ENCODE measurements at places on chromosomes 5 and 9. TPM values are rescaled to one million over a fixed set of nuclear protein-coding genes. Genes with fewer than 3 reads are reported as not detected.
A peak's percentile ranks its signal among the peaks of the same experiment; 100 is the strongest.

- DNase-seq, result peak; percentile 73
Measured at GRCh38 chr9:130549093-130549735, 30.2 kb upstream of the FUBP3 start.

DNA sequence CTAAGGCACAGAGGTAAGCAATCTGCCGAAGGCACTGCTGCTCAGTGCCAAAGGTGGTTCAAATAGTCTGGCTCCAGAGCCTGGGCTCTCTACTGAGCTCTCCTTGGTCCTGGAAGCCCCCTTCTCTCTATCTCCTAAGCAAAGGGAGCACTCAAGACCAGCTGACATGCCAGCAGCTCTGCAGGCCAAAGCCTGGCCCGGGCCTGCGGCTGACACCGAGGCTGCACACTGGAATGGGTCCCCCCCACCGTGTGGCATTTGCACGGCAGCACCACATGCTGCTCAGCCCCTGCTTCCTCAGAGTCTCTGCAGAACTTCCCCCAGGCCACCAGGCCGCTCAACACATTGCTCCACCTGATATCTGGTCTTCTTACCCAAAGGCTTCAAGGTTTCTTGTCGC is 57.8 kb upstream of the GOLPH3 start:
- no peak for DNase-seq

GRCh38 chr5:164475339-164475977 is 970.0 kb downstream of the MAT2B start:
- no peak for DNase-seq

DNA sequence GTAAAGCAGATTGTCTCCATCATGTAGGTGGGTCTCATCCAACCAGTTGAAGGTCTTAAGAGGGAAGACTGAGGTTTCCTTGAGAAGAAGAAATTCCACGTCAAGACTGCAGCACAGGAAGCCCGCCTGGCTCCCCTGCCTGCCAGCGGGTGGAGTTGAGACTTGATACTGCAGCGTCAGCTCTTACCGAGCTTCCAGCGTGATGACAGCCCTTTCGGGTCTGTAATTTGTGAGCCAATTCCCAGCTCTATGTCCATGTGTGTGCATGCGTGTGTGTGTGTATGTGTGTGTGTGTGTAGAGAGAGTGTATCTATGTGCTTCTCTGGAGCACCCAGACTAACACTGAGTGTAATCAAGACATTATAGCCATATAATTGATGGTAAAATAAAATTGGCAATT is 379.7 kb upstream of the IRX2 start:
- DNase-seq, result no peak

DNA sequence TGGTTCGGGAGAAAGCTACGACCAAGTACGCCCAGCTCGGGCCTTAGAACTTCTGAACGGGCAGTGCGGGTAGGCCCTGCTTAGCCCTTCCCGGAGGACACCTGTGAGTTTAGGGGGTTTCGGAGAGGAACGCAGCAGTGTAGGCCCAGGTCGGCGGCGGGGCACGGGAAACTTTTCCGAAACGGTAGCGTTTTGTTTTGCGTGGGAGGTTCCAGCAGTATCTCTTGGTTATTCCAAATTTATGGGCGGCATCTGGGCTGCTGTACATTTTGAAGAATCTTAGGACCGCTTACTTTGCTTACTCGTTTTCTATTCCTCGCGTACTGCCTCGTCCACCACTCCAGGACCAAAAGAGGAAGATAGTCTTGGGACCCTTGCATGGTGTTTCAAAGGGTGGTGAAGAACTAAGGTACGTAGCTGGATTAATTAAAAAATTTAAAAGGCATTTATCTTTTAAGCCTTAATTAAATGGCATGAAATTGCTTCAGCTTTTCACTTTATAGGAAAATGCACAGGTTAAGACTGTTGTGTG is 492 bp downstream of the TENT2 start:
- DNase-seq, result no peak

GRCh38 chr9:83596899-83597504 is 25.9 kb upstream of the IDNK start:
- DNase-seq, result peak; percentile 27

DNA sequence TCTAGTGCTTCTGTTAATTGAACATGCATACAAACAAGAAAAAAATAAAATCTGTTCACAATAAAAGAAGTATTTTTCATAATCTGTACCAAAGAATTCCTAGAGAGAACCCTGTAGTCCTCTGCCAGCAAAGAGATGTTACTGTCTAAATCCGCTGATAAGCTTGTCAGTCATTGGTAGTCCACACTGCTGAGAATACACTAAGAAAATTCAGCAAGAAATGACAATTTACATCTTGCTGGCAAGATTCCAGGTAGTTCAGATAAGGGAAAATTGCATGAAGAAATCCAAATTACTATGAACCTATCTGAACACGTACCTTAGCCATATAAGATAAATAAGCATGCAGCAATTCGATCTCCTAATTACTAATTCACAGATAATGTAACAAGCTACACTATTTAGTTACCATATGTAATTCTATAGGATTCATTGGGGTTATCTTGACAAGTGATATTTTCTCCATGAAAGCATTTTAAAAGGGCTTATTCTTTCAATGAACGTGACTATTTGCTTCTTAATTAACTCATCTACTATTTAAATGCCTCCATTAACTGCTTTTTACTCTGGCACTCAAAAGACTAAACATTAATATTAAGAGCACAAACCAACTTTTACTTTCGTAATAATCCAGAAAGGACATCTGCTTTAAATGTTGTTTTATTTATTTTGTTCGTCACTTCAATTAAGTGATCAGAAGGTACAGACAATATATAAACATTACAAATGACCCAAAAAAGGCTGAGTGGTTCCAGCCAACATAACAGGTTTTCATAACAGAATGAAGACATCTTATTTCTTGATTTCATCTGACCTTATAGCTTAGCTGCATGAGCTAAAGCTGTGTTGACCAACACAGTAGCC is 9.7 kb downstream of the MPDZ start:
- no peak for DNase-seq

GRCh38 chr5:8767111-8767510 is 778.8 kb downstream of the SEMA5A start:
- DNase-seq, result no peak

- DNase-seq, result no peak
Measured at GRCh38 chr5:150322202-150322601, 19.5 kb upstream of the ARSI start.

- DNase-seq, result no peak
Measured at GRCh38 chr5:16773991-16774390, 157.2 kb upstream of the RETREG1 start.

DNA sequence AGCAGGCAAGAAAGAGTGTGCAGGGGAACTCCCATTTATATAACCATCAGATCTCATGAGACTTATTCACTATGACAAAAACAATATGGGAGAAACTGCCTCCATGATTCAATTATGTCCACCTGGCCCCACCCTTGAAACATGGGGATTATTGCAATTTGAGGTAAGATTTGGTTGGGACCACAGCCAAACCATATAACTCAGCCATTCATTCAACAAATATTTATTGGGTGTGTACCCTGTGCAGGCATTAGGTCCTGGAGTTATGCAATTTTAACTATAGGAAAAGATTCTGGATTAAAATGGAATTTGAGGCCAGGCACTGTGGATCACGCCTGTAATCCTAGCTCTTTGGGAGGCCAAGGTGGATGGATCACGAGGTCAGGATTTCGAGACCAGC is 124.2 kb upstream of the GAS1 start:
- DNase-seq, result no peak

GRCh38 chr5:130743092-130743491 is 422.0 kb downstream of the HINT1 start:
- DNase-seq, result no peak

DNA sequence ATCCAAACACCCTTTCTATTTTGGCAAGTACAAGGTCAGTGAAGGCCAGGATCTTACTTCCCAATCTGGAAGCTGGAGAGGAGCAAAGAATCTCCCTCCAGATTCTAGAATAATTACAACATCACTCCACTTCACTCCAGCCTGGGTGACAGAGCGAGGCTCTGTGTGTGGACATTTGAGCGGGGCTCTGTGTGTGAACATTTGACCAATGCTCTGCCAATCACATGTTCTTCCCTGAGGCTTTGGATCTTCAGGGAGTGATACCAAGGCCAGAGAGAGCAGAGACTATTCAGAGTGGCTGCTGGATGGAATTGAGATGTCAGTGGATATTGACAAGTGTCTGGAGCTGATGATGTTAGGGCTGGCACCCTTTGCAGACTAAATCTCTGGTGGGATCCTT is 24.7 kb upstream of the ANKRD34B start:
- DNase-seq, result no peak

DNA sequence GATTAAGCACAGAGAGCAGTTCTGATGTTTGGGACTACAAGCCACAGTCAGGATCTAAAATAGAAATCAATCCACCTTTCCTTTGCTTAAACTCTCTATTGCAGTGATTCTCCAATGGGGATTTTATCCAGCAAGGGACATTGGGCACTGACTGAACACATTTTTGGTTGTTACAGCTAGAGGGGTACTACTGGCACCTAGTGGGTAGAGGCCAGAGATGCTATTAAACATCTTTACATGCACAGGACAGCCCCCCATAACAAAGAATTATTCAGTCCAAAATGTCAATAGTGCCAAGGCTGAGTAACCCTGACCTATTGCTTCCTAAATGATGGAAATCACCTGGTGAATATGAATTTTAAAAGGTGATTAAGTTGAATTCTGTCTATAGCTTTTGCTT is 12.0 kb downstream of the ZNF622 start:
- no peak for DNase-seq

- DNase-seq, result no peak
Measured at GRCh38 chr9:79610019-79610631, 38.4 kb downstream of the TLE4 start.

GRCh38 chr5:74885170-74885569 is 19.0 kb upstream of the FAM169A start:
- no peak for DNase-seq

DNA sequence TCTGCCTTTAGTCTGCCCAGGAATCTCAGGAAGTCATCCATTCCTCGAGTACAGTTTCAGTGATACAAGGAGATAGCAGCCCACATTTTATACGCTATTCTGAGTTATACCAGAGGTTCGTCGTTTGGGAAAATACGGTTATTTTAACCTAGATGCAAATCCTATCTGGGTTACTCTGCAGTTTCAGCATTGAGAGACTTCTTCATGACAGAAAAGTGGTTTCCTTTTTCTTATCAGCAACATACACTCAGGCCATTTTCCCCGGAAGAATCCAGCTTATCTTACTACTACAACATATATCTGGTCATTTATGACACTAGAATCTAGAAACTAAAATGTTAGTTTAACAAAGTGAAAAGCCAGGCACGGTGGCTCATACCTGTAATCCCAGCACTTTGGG is 83.4 kb upstream of the IQGAP2 start:
- DNase-seq, result no peak

- DNase-seq, result no peak
Measured at GRCh38 chr9:31372799-31373587, 1011.5 kb upstream of the ACO1 start.

DNA sequence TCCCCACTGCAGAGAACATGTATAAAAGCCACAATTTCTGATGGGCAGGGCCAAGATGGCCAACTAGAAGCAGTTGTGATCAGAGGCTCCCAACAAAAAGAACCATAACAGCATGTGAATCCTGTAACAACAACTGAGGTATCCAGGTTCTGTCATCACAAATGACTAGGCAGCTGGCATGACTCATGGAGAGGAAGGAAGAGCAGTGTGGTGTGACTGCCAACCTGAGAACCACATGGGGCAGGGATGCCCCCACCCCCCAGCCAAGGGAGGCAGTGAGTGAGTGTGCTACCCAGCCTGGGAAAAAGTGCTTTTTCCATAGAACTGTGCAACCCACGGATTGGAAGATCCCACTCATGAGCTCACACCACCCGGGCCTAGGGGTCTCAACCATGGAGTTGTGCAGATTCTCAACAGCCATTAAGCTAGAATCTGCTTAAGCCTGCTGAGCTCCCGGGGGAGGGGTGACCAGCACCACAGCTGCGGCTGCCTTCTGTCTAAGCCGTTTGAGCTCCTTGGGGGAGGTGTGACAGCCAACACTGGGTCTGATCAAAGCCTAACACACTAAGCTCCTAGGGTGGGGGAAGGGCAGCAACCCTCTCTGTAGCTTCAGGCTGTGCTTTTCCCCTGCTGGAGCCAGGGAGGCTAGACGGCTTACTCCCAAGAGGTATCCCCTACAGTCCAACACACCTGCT is 80.1 kb upstream of the DMAC1 start:
- no peak for DNase-seq

DNA sequence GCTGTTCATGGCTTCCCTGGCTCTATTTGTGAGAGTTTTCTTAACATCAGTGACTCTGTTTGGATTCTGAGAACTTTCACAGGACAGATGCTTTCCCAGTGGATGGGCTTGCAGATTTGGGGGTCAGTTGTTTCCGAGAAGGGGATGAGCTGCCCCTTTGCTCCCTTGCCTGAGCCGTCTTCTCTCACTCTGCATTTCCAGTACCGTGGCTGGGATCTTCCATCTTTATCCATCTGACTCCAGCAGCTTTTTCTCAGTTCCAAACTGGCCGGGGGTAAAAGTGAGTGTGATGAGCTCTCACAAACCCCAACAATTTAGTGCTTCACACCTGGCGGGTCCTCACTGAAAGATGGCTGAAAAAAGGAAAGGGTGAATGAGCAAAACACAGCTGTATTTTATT is 79.1 kb downstream of the TENT4A start:
- no peak for DNase-seq

The GDNF gene
- not detected for total RNA-seq

The FGFR4 gene
- 78.1 TPM for total RNA-seq

The IL13 gene
- total RNA-seq, result not detected

The PCAT7 gene
- total RNA-seq, result 3.8 TPM

The GIN1 gene
- total RNA-seq, result 11.0 TPM

The PRUNE2 gene
- total RNA-seq, result 0.59 TPM

The ADAMTSL2 gene
- total RNA-seq, result not detected

The INSL4 gene
- total RNA-seq, result not detected

The PFN3 gene
- total RNA-seq, result not detected

The CCDC127 gene
- total RNA-seq, result 5.1 TPM

The IZUMO3 gene
- total RNA-seq, result not detected

The SHB gene
- total RNA-seq, result 28.7 TPM

The IL9 gene
- not detected for total RNA-seq

The CD74 gene
- total RNA-seq, result 8.9 TPM

The GPX3 gene
- 0.96 TPM for total RNA-seq

The INSL6 gene
- not detected for total RNA-seq

The SOHLH1 gene
- total RNA-seq, result not detected

The GNA14 gene
- total RNA-seq, result 0.25 TPM
